ENCODE measurements at places on chromosomes 13 and 19.

DNA sequence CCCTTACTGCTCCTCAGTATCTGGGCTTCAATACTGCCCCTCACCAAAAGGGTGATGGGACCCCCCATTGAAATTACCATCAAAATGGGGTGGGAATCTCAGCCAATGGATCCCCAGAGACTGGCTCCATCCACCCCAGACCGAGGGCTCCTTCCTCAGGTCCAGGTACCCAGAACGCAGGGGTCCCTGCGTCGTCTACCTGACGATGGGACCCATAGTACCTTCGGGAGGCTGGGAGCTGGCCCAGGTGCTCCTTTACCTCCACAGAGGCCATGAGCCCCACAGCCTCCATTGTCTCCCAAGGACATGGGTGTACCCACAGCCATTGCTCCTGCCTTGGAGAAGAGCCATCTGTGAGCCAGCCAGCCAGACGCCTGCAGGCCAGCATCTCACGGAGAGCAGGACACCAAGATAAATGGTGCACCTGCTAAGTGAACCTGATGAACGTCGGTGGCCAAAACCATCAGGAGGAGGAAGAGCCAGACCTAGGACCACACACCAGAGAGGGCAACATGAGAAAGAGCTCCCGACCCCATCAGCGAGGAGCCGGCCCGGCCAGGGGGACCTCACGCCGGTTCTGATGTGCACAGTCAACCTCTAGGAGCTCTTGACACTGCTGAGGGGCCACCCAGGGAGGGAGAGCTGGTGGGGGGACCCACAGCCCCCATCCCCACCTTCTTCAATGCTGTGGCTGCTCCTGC lies 156.8 kb upstream of the SOX1 start:
- DNase-seq, result no peak

- DNase-seq, result no peak
Measured at GRCh38 chr13:33347861-33348260, 62.3 kb upstream of the STARD13 start.

GRCh38 chr19:2269244-2270156 lies 12.5 kb downstream of the PEAK3 start:
- DNase-seq, result peak; percentile 98

DNA sequence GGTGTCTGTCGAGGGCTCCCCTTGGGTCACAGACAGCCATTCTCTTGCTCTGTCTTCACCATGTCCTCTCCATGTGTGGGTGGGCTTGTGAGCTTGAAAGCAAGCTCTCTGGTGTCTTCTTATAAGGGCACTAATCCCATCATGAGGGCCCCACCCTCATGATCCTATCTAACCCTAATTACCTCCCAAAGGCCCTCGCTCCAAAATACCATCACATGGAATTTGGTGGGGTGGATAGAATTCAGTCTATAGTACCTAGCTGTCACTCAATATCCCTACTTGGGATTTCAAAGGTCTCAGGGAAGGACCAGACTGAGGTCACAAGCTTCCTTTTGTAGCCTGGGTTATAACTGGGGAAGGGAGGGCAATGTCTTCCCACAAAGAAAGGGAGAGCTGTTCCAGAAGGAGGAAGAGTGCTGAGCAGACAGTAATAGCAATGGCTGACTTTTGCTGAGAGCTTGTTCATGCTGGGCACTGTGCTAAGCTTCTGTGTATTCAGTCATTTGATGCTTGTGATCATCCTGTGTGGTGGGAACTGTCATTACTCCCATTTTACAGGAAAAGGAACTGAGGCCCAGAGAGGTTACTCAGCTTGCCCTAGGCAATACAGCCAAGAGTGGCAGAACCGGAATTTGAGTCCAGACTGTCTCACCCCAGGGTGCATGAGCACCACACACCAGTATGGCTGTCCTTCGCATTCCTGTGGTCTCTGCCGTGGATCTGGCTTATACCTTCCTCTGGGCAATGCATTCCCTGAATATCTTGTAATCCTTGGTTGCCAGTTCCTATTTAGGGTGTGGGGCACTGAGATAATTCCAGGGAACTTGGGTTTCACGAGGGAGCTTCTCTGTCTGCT lies 8.2 kb downstream of the FXYD5 start:
- DNase-seq, result no peak

GRCh38 chr13:110802260-110802659 lies 88.8 kb downstream of the ING1 start:
- DNase-seq, result no peak

GRCh38 chr13:60482012-60482411 lies 85.0 kb downstream of the TDRD3 start:
- no peak for DNase-seq

GRCh38 chr19:18809149-18809868 lies 18.2 kb upstream of the COMP start:
- DNase-seq, result no peak

DNA sequence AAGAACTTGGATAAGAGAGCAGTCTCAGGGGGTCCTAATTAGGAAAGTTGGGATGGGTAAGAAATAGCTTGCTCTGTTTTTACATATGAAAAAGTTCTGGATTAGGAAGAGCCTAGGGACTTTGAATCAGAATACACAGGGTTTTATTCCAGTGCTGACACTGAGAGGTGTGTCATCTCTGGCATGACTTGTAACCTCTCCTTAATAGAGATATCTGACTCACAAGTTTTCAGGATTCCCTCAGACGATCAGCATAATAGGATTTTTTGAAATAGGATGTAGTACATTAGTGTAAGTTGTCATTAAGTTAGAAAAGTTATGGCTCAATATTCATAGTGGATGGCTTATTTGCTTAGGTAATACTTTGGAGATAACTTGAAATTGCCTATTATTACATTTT lies 555.2 kb upstream of the MIR17HG start:
- DNase-seq, result no peak
